ENCODE measurements at places on chromosomes 1 and 21.

DNA sequence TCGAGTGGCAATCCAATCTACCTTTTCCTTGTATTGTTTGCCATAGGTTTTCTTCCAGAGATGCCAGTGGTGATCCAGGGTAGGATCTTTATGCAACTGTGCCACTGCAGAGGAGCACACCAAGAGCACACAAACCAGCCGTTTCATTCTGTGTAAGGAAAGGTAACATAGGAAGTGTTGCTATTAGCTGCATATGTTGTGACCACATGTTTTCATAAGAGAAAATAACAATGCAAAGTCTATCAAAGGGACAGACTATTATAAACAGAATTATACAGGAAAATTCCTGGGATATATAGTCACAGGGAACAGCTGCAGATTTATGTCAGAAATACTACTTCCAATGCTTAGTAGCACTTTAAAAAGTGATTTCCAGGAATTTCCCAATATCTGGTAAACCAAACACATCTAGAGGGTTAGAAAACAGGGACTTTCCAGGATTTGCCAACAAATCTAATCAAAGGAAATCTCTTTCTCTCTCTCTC, 919 bp downstream of the CTSS start:
- no peak for DNase-seq

- DNase-seq, result no peak
Observed at GRCh38 chr1:169517558-169518186, 31.9 kb upstream of the SLC19A2 start.

- no peak for DNase-seq
Observed at GRCh38 chr1:240693844-240694243, 81.9 kb upstream of the GREM2 start.

DNA sequence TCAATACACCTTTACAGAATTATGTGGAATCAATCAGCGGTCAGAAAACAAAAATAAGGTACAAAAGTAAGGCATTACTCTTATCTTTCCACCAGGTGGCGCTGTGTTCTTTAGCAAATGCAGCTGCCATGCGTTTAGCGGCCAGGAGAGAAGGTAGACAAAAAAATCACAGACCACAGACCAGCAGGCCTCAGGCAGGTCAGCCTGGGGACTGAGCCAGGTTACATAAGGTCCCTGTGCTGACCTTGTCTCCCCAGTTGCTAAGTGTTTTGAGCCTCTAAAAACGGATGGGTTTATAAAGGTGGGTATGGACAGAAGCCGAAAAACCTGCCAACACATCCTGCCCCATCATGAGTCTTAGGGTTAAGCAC, 2.8 kb downstream of the RGS16 start:
- peak; percentile 85 for DNase-seq

DNA sequence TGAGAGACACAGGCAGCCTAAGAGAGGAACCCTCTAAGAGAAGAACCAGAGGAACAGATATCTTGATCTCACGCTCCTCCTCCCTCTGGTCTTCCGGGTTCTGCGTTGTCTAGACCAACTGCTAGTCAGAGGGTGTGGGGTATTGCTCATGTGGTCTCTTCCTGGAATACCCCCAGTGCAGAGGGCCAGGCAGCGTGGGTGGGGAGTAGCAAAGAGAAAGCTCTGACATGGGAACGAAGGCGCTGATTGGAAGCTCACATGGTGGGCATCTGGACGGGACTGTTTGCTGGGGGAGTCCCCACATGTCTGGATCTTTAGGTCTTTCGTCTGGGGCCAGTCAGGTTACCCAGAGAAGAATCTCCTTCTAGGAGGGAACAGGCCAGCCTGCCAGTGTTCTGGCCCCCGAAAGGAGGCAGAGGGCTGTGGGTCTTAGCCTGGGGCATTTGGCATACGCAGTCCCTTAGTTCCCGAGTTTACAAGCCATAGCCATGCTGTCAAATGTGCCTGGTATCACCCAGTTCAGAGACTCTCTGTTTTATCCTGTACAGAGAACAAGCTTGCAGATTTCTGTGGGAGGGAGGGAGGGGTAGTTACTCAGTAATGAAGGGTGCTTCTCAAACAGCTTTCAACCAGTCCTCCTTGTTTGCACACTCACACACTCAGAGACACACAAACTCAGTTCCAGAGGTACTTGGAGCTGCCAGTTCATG, 18.3 kb upstream of the IL6R start:
- DNase-seq, result no peak

- DNase-seq, result no peak
Observed at GRCh38 chr1:14759843-14760242, 161.4 kb downstream of the KAZN start.
